ENCODE measurements at places on chromosomes 11 and 22. TPM values are rescaled to one million over a fixed set of nuclear protein-coding genes. Genes with fewer than 3 reads are reported as not detected.

Gene BACE1-AS
- 4.5 TPM for total RNA-seq

Gene SLCO2B1
- total RNA-seq: not detected

Gene MYO18B
- total RNA-seq: 3.6 TPM

Gene KCNJ11
- 0.66 TPM for total RNA-seq

Gene TRIM66
- 42.4 TPM for total RNA-seq

Gene GAL3ST3
- not detected for total RNA-seq

Gene RAB36
- 0.26 TPM for total RNA-seq

Gene OR5B21
- 0.44 TPM for total RNA-seq

Gene DDIAS
- total RNA-seq: 12.0 TPM
